ENCODE measurements at places on chromosomes 4 and X.

- DNase-seq, result no peak
Observed at GRCh38 chrX:110045421-110045820, 42.5 kb downstream of the TMEM164 start.

- DNase-seq, result no peak
Observed at GRCh38 chr4:15938182-15938581, 358 bp downstream of the FGFBP1 start.

- DNase-seq, result peak; percentile 53
Observed at GRCh38 chrX:15349046-15349445, 13.7 kb upstream of the PIGA start.

GRCh38 chr4:56007154-56007553 is 58.4 kb downstream of the CEP135 start:
- no peak for DNase-seq

GRCh38 chr4:78207951-78208350 is 150.8 kb downstream of the FRAS1 start:
- no peak for DNase-seq

- DNase-seq, result peak; percentile 90
Observed at GRCh38 chr4:37715889-37716402, 29.8 kb upstream of the RELL1 start.

DNA sequence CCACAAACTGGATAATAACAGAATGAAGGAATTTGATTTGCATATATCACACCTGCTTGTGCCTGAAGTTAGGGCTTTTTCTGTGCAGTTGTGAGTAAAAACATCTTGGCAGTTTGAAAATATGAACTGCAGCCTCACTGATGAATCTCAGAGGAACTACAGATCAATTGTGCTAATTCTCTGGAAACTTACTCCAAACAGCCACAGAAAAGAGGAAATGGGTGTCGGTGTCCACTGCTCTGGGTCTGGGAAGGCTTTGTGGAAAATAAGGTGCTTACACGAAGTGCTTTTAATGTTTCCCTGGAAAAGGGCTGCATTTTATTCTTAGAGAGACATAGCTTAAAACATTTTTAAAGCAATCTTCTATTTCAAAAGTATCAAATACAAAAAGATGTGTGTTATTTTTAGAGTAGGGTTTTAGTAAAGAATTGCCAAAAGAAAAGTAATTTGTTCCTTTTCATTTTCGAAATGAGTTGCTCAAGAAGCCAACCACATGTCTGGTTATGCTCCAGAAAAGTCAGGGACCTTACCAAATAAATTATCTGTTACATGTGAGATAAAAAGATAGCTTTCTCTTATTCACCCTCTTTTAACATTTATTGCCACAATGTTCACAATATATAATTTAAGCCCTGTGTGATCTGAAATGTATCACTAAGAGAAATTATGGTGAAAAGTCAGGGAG is 240.1 kb downstream of the FRAS1 start:
- DNase-seq, result peak; percentile 13

DNA sequence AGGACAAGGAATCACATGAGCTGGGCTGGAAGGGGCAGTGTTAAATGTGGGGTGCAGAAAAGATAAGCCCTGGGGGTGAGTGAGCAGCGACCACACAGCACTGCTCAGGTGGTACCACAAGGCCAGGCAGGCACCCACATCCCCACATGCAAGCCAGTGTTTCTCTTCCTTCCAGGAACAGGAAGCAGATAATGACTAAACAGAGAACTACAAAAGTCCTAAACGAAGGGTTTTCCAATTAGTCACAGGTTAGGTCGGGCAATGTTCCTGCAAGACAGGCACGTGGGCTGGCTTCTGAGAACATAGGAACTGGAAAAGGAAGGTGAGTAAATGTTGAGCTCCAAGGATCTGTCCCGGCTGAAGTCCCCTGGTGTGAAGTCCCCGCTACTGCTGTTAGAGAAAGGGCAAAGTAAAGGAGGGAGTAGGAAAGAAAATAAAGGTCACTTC is 19.5 kb downstream of the RELL1 start:
- DNase-seq, result peak; percentile 71

GRCh38 chr4:76764251-76764650 is 133.7 kb downstream of the SOWAHB start:
- DNase-seq, result no peak
